ENCODE measurements at places on chromosomes 3 and 15.

GRCh38 chr3:131928593-131928992 lies 106.2 kb downstream of the CPNE4 start:
- no peak for DNase-seq

- no peak for DNase-seq
Measured at GRCh38 chr15:76575274-76575673, 238.7 kb downstream of the ISL2 start.

GRCh38 chr15:72825829-72826228 lies 42.3 kb upstream of the ADPGK start:
- no peak for DNase-seq

DNA sequence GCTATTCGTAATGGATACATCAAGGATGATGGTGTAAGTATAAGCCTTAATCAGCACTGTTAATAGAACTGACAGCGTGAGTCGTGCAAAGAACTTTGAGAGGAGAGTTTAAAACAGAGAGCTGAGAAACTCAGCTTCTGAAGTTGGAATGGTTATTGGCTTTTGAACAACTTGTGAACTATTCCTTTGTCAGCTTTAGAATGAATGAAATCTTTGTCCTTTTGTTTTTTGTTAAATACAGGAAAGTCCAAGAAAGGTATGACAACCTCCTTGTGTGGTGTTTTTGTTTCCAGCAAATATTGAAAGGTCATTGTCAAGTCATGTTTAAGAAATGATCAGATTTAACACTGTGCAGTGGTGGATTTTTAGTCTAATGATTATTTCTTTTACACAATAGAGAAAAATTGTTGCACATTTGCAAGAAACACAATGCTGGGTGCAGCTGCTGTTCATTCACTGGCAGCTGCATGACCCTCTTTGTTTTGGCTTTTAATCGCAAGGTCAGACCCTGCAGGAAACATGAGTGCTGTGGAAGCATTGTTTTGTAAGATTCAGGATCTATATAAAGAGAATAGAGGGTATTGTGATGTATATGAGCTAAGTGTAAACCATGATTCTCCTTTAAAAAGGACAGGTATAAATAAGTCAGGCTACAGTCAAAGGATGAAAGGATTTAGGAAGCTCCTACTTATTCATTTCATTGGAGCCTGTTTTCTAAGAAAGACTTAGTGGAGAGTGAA lies 21.7 kb upstream of the ABHD10 start:
- no peak for DNase-seq

- DNase-seq, result no peak
Measured at GRCh38 chr3:121018917-121019321, 110.9 kb downstream of the STXBP5L start.

DNA sequence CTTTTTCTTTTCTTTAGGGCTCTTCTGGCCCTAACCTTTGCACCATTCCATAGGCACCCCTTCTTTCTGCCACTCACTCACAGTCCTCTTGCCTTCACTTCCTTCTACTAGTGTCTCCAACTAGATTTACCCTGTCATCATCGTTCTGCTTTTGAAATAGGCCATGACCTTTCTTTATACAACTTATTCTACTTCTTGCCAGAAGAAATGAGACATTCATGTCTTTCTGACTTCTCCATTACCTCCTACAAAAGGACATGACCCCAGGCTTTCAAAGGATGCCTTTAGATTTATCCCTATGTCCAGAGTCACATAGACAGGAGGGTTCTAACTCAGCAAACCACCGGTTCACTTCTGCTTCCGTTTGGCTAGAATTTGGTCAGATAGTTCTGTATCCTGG lies 336.4 kb upstream of the LRRFIP2 start:
- no peak for DNase-seq

DNA sequence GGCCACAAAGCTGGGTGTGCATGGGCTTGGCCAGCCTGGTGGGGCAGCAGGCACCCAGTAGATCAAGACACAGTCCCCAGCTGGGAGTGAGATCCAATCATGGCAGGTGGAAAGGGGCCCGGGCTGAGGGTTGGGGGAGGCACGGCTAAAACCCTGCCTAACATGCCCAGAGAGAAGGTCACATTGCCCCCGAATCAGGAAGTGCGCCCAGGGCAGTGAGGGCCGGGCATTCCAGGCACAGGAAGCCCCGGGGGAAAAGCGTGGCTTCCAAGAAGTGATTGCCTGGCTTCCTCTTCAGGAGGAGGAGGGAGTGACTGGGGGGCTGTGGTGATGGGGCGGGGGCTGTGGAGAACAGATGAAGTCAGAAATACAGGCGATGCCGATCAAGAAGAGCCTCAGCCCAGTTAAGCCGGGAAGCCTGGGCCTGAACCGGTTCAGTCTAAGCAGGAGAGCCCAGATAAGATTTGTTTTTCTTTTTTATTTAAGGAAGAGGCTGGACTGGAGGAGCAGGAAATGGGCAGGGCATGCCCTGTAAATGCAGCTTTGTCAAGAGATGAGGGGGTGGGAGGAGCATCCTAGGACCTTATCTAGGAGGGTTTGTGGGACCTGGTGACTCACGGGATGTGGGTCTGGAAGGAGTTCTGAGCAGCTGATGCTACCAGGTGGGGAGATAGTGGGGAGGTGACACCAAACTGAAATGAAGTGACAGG lies 83.9 kb downstream of the CHSY1 start:
- DNase-seq, result no peak

Measured in NCI-H187 treated with DMSO at 0.1 percent for 48 hours (cell line).